ENCODE measurements at places on chromosomes 3 and 15.

DNA sequence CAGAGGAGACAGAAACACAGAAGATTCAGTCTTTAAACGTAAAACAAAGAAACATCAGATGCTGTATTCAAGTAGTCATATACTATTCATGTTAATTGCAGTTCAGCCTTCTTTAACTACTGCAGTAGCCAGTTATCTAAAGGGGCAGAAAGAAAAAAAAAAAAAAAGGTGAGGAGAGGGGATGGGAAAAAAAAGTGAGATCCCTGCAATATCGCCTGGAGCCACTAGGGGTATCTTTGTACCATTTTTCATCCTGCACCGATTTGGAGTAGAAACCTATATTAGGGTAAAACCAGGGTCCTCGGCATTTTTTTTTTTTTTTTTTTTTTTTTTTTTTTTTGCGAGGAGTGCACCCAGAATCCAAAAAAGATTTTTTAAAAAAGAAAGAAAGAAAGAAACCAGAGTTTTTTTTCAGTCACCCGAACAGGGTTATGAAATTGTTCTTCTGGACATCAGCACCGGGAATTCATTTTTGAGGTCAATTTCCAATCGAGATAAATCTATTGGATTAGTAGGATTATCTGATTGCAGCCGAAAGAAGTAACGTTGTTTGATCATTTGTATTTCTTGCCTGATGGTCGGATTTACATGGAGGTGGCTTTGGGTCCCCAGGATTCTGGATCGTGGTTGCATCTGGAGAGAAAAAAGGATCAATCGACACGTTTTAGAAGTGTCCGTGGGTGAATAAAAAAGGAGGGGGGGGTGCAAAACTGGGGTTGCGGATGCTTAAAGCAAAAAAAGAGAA, 186.7 kb downstream of the NLGN1 start:
- peak overlapping the region; percentile 97 for H3K4me3 ChIP-seq
- H3K27me3 ChIP-seq: no peaks in the 10 kb centered on the region
- no peaks in the 10 kb centered on the region for H3K36me3 ChIP-seq

GRCh38 chr3:187639927-187640568, 30.1 kb downstream of the SST start:
- H3K4me3 ChIP-seq: no peak overlapping the region
- no peaks in the 10 kb centered on the region for H3K27me3 ChIP-seq
- no peak for DNase-seq
- H3K36me3 ChIP-seq: no peaks in the 10 kb centered on the region
- peak overlapping the region; percentile 47 for H3K27ac ChIP-seq

DNA sequence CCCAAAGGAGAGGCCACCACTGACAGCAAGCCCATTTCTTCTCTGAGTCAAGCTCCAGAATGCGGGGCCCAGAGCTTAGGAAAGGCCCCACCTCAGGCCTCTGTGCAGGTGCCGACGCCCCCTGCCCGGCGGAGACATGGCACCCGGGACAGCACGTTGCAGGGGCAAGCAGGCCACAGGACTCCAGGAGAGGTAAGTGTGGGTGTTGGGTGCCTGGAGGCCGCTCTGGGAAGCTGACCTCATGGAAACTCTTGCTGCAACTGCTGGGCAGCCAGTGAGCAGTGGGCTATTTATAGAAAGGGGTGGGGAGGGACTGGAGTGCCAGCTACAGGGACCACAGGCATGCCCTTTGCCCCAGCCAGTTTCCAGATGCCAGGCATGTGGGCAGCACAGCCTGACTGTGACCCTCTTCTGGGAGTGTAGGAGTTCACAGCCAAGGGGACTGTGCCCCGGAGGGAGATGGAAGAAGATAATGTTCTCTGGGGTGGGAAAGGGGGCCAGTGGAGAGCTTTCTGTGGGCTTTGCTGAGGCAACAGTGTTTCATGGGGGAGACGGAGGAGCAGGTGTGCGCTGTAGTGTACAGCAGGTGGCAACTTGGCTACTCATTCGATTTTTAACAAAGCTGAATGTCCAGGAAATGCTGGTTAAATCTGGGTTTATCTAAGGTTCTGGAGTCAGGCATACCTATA, 23.7 kb downstream of the ALPK3 start:
- no peaks in the 10 kb centered on the region for H3K27me3 ChIP-seq
- peaks cover 11% of the 10 kb centered on the region for H3K4me1 ChIP-seq
- DNase-seq: peak; percentile 88
- no peak overlapping the region for H3K4me3 ChIP-seq
- H3K27ac ChIP-seq: no peak overlapping the region

GRCh38 chr3:127426444-127427153, 138.8 kb upstream of the PRR20G start:
- H3K4me3 ChIP-seq: no peak overlapping the region
- no peak for DNase-seq
- no peak overlapping the region for H3K27ac ChIP-seq
- H3K27me3 ChIP-seq: peaks cover 62% of the 10 kb centered on the region
- H3K4me1 ChIP-seq: no peaks in the 10 kb centered on the region

DNA sequence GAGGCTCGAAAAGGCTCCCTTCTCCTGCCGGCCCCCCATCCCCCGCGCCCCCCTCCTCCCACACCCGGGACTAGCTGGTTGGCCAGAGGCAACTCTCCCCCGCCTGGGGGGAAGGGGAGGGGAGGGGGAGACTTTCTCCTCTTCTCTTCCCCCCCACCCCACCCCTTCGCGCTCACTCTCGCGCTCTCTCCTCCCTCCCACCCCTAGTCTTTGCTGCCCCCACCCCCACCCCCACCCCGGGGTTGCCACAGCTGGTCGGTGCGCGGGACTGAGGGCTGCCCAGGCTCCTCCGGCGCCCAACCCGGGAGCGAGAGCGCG, 710 bp downstream of the MECOM start:
- no peak overlapping the region for H3K27ac ChIP-seq
- no peak for DNase-seq
- peaks cover 89% of the 10 kb centered on the region for H3K27me3 ChIP-seq
- peak overlapping the region; percentile 64 for H3K4me3 ChIP-seq

DNA sequence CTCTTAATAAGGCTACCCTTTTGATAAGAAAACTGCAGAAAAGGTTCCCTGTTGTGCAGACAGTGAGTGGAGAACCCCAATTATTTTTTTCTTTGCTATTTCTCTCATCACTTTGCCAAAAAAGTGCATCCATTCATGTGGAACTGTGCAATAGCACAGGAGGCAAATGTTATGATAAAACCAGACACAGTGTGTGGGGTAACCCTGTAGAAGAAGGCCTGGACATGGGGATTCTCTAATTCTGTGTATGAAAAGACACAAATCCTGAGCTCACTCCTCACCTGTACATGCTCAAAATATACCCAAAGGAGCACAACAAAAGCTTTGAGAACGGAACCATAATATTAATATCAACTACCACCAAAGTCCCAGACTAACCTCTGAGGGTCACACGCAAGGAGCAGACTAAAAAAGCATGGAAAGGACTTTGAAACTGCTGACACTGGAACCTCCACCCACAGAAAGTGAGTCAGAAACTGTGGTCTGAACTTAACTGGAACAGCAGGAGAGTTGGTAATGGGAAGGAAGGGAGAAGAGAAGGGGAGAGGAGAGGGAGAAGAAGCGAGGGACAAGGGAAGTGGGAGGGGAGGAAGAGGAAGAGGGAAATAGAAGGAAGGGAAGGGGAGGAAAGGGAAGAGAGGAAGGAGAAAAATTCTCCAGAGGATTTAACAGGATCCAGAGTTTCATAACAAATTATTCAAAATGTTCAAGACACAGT, 299.9 kb downstream of the TBC1D5 start:
- H3K27ac ChIP-seq: no peak overlapping the region
- no peaks in the 10 kb centered on the region for H3K4me1 ChIP-seq
- H3K36me3 ChIP-seq: no peaks in the 10 kb centered on the region
- peak; percentile 32 for DNase-seq
- no peak overlapping the region for H3K4me3 ChIP-seq
